Posterior cingulate gyrus (tissue), 11 donors: ENCODE measurements at places on chromosomes 2 and 18.

DNA sequence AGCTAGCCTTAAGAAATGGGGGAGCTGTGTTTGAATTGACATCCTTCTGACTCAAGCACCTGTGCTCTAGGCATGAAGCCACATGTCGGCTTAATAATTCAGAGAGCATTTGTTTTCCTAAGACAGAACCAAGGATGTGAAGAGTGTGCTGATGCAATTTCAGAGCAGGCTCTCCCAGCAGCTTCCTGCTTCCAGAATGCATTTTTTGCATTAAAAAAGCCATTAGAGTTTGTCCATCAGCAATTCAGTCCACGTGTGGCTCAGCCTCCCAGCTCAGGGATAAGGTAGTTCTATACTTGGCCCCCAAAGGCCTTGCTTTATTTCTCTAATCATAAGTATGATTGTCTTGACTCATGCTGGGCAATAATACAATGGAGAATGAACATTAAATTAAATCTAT lies 37.7 kb downstream of the DOCK10 start:
- DNase-seq = no peak

DNA sequence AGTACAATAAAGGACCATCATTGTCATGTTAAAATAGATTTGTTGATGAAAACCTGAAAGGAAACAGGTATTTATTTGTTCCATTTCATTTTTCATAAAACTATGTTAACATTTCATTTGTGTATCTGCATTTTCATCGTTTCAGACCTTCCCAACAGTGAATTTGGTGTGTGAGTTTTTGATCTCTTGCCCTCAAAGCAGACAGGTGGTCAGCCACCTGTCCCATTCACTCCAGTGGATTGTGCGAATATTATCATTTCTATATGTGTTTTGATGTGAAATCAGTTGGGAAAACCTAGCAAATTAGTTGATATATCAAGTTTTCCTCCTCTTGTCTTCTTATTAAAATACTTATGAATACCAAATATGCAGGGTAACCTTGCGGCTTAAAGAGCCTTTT lies 25.4 kb upstream of the ATP5MC3 start:
- no peak for DNase-seq

- no peak for DNase-seq
These were observed 115.5 kb downstream of the COL6A3 start for GRCh38 chr2:237298151-237299118.

GRCh38 chr2:143476336-143477087 lies 347.3 kb downstream of the ARHGAP15 start:
- DNase-seq = no peak
